Islet precursor cell (in vitro differentiated cells): ENCODE measurements at places on chromosomes 5 and 9.

GRCh38 chr5:137838976-137839375 is 28.7 kb upstream of the MYOT start:
- DNase-seq = no peak

DNA sequence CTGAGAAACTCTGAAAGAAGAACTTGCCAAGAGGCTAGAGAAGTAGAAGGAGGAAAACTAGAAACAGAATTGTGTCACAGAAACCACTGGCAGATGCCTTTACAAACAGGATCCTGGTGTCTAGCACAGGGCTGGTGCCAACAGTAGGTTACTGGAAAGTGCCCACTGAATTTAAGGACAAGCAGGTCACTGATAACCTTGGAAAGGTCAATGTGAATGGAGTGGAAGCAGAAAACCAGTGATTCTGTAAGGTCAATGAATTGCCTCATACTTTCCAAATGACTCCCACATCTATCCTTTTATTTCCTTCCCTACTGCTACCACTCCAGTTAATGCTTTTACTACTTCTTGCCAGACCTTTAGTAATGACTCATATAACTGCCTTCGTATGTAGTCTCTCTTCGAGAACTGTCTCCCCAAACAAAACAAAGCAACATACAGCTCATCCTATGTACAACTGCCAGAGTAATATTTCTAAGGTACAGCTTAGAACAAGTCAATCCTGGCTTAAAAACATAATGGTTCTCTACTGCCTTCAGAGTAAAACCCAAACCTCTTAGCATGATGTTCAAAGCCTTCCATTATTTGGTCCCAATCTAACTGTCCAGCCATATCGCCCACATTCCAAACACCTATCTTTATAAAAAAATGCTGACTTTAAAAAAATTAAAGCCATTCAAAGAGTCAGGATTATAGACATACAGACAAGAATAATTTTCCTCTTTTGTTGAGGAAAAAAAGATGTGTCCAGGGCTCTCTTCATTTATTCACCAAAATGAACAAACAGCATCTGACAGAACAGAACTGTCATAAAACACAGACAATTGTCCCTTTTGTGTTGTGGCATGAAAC is 52.5 kb downstream of the NR3C1 start:
- no peak for DNase-seq

- DNase-seq = no peak
Measured at GRCh38 chr5:125603321-125603720, 819.9 kb upstream of the GRAMD2B start.

GRCh38 chr9:27377147-27377807 is 80.3 kb upstream of the EQTN start:
- no peak for DNase-seq

DNA sequence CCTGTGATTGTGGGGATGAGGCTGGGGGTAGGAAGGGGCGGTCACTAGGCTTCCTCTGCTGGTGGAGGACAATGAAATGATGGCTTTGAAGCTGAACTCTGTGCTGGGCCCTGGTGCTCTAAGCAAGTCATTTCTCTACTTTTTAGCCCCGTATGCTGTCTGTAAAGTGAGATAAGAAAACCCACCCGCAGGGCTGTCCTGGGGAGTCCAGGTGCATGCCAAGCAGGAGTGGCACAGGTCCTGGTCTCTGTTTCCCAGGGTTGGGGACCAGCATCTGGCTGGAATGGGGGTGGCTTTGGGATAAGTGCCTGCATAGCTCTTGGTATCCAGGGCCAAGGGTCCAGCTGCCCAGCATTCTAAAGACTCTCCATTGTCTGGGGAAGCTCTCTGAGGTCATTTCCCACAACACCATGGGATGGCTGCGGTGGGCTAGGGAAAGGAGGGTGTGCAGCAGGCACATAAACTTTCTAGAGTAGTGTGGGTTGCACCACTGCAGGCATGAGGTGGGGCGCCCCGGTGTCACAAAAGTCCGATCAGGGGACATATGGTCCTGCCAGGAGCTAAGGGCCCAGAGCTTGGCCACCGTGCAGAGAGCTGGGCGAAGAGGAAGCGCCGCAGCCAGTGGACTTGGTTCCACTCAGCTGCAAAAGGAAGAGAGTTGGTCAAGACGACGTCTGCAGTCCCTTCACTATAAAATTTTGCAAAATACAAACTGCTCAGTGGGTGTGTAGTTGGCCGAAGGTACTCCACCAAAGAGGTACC is 25.6 kb upstream of the GTF3C5 start:
- DNase-seq = no peak

DNA sequence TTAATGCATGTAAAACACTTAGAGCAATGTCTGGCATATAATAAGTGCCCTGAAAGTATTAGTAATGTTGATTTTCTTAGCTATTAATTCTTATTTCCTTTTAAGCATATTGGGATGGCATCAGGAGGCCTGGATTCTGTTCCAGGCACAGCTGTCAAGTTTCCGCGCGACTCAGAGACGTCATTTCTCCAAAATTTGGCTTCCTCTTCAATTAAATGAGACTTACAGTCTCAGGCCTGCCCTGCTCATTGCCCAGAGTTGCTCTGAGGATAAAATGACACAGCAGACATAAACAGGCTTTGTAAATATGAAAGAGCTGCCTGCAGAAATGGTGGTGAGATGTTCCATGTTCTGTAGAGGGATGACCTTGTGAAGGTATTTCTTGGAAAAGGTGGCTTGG is 159.8 kb upstream of the GLRA1 start:
- DNase-seq = no peak

DNA sequence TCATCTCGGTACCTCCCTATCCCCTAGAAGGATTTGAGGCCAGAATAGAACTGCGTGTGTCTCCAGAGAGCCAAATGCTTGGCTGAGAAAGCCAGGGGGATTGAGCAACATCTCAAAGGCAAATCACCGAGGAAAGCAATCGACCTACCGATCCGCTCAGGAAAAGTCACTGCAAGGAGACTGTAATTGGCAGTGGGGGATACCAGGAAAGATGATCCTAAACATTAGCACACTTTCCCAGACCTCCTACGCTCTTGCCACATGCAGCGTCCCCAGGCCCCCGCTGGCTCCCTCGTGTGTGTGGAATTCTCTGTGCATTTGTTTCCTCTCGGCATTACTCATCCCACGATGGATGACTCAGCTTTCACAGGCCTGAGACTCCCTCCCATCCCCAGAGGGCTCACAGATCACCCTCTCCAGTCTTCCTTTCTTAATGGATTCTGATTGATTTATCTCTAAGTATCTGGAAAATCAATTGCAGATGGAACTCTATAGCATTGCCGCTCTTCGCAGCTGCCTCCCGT is 82.2 kb upstream of the ICE1 start:
- DNase-seq = peak; percentile 98

DNA sequence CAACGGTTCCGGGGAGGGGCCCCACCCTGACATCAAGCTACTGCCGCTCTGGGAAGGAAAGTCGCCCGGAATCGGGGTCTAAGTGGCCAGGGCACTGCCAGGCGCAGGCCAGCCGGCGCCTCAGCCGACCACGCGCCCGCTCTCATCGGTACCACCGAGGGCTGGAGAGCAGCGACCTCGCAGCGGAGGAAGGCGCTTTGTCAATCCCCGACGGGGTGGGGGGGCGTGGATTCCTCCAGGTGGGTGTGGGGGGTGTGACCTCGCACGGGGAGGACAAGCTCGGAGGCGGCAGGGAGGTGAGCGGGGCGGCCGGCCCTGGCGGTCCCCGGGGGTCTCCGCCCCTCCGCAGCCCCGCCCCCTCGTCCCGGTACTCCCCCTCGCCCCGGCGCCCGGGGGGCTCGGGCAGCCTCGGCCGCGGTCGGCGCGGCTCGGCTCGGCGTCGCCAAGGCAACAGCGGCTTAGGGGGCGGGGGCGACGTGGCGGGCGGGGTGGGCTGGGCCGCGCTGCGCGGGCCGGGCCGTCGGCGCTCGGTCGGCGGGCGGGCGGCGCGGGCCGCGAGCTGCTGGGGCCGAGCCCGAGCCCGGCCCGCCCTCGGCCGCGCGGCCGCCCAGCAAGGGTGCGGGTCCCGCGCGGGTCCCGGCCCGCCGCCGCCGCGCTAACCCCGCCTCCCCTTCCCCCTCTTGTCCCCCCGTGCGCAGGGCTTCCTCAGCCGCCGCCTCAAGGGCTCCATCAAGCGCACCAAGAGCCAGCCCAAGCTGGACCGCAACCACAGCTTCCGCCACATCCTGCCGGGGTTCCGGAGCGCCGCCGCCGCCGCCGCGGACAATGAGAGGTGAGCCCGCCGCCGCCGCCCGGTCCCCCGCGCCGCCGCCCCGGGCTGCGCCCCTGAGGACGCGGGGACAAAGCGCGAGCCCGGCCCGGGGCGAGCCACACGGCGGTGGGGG is 47.5 kb downstream of the DAB2IP start:
- DNase-seq = peak; percentile 78

DNA sequence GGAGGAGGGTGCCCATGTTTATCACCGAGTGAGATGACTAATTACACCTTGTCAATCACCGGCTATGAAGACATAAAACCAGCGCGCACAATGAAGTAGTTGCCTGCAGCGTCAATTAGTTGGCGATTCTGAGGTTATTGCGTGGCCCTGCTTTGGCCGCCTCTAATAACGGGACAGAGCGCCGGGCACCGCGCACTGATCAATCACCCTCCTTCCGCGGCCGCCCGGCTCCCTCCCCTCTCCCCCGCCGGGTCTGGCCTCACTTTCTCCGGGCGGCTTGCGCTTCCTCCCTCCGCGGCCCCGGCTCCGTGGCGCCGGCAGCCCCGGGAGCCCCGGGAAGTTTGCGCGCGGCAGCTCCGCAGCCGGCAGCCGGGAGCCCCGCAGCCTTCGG is 3.3 kb upstream of the LHX2 start:
- DNase-seq = no peak

- DNase-seq = no peak
Measured at GRCh38 chr5:91390268-91390667, 7.2 kb upstream of the ARRDC3 start.

DNA sequence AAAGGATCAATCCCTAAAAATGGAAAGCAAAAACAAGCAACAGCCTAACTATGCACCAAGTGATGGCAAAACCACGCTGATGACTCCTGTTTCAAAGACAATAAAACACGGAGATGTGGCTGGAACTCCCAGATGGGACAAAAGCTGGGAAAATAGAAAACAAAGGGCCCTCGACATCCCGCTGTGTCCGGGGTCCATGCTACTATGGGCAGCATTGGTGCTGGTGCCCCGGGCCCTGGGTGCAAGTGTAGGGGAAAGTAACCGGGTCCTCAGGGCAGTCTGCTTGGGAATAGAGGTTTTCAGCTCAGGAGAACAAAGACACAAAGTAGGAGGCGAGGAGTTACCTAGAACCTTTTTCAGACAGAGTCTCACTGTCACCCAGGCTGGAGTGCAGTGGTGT is 46.1 kb downstream of the MRPL36 start:
- DNase-seq = peak; percentile 27

GRCh38 chr9:32899181-32899580 is 102.2 kb downstream of the APTX start:
- DNase-seq = no peak

- DNase-seq = no peak
Measured at GRCh38 chr9:129094387-129095169, 13.7 kb downstream of the DOLPP1 start.

- DNase-seq = no peak
Measured at GRCh38 chr5:145110834-145111233, 724.3 kb downstream of the PRELID2 start.

DNA sequence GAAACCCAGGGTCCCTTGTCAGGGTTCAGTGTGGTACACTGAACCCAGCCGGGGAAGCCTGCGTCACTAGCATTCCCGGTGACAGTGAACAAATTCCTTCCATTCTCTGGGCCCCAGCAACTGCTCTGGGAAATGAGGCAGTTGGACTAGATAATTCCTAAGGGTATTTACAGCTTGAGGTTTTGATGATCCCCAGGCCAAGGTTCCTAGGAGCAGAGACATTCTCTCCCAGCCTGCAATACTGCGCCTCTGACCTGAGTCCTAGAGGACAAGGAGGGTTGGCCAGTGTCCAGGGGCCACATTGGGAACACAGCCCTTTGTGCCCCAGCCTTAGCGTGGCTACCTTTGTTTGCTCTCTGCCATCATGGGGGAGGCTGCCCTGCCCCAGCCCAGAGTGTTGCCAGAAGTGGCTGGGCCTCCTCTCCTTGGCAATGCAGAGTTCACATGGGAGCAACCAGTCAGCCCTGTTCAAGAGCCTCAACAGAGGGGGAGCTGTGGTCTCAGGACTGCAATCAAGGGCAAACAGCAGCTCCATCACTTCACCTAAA is 178.2 kb downstream of the SEC61B start:
- DNase-seq = peak; percentile 77

- peak; percentile 57 for DNase-seq
Measured at GRCh38 chr9:113131689-113132151, 19.1 kb upstream of the SLC31A2 start.

DNA sequence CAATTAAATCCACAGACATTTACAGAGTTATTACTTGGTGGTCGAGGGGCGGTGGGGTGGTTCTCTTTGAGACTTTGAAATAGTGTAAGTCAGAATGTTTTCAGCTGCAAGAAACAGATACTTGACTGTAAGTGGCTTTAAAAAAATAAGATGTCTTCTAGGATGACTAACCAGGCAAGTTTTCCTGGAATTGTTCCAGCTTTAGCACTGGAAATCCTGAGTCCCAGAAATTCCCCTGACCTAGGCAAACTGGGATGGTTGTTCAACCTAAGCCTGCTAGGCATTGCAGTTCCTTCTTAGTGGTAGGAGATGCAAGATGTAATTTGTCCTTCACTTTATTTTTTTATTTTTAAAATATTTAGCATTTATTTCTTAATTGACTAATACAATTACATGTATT is 169.5 kb upstream of the POC5 start:
- DNase-seq = no peak

GRCh38 chr5:59729820-59730219 is 163.7 kb downstream of the PDE4D start:
- DNase-seq = no peak

DNA sequence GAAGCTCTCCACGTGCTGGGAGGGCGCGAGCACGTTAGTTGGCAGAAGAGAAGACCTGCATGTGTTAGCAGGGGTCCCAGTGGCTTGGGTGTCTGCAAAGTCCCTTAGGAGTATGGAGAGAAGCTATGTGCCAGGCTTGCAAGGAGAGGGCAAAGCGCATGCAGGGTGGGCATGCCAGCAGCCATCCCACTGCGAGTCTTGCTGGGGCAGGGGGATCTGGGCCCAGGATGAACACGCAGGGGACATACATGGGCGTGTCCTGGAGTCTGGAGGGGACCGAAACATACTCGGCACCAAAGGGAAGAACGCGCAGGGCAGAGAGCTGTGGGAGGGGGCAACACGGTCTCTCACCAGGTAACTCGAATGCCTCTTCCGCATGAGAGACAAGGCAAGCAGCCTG is 43.6 kb upstream of the IPPK start:
- no peak for DNase-seq
